ENCODE measurements at places on chromosomes 11 and 22.

DNA sequence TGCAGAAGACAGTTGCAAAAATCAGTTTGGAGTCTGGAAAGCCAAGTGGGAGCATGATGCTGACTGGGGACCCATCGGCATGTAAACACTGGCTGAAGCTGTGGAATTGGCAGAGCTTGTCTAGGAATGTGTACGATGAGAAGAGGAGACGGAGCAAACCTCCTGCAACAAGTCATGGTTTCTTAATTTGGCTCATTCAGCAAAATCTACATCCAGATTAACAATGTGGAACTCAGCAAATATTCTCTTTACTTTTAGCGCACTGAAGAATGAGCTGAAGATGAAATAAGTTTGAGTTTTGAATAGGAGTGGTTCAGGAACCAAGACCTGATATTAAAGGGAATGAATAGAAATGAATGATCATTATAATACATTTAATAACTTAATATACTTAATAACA is 26.6 kb downstream of the RASSF10 start:
- no peak for DNase-seq

GRCh38 chr11:64868904-64869570 is 9.4 kb downstream of the EHD1 start:
- no peak for DNase-seq

DNA sequence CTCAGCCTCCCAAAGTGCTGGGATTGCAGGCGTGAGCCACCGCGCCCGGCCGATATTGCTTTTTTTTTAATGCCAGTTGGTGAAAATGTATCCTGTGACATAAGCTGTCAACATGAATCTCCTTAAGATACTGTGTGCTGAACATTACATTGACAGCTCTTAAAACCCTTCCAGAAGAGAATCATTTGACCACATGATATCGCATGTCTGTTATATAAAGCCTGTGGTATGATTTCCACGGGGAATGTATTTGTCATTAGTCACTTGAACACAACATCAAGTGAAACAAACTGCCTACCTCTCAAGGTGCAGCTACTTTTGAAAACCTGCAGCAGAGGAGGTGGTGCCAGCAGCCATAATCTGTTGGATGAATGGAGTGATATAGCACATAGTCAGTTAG is 67.0 kb downstream of the BCL2L13 start:
- DNase-seq = no peak

DNA sequence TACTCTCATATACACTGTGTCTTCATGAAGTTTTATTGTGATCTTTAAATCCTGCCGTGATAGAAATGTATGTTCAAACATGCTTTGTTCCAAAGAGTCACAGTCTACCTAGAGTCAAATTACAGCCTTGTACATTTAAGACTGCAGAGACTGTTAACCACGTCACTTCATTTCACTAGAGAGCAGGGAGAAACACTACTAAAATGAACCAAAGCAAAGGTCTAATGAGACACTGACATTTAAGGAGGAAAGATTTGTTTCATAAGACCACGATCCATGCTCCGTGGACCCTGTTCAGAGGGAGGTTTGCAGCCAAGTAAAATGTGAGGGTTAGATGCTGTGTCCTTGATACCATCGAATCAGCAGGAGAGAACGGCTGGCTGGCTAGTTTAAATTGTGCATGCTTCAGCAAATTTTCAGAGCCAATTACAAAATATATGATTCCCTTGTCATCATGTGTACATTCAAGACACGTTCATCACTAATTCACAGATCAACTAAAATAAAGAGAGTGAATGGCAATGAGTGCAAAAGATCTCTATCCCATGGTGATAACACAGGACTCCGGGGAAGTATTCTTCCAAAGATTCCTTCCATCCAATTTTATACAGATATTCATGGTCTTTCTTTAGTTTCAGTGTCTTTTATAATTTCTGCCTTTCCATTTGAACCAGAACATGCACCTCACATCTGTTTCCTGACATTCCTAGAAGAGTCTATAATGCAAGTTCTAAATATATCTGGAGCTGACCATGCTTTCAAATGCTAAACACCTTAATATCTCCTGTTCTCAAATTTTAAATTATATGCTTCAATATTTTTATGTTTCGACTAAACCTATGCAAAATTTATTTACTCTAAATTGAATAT is 960.9 kb upstream of the FAT3 start:
- no peak for DNase-seq

GRCh38 chr11:120515186-120515723 is 3.7 kb downstream of the GRIK4 start:
- no peak for DNase-seq

- DNase-seq = no peak
Observed at GRCh38 chr22:48881326-48881980, 946.2 kb downstream of the BRD1 start.

DNA sequence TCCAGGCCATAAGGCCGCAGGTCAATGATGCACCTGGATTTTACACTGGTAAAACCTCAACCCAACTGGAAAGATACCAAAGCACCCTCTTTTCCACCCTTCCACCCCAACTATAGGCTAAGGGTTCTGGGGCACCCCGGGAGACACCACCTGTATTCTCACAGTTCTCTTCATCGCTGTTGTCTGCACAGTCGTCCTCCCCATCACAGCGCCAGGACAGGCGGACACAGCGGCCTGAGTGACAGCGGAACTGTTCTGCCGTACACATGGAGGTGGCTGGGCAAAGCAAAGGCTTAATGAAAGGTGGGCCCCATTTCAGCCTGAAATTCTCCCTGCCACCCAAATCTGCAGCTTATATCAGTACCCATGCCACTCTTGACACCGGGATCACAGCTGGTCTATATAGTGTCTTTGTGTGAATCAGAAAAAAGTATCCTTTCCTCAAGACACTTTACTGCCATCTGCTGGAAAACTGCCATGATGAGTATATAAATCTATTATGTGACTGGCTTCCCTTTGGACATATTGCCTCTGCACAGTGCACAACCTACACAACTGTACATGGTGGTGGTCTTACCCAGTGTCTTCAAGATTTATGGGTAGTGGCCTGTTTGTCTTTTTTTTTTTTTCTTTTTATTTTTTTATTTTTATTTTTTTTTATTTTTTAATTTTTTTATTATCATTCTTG is 21.5 kb downstream of the LRP4 start:
- no peak for DNase-seq

GRCh38 chr11:116787786-116788486 is at the start of gene ZPR1:
Gene ZPR1 (minus strand): TSS chr11:116788023. CDS start chr11:116787990, 33 bp downstream.
- DNase-seq = peak; percentile 89
